Activated B cell treated with CpG ODN at 0.5 μM for 24 hours (primary cell): ENCODE measurements at places on chromosomes 5 and 9.

DNA sequence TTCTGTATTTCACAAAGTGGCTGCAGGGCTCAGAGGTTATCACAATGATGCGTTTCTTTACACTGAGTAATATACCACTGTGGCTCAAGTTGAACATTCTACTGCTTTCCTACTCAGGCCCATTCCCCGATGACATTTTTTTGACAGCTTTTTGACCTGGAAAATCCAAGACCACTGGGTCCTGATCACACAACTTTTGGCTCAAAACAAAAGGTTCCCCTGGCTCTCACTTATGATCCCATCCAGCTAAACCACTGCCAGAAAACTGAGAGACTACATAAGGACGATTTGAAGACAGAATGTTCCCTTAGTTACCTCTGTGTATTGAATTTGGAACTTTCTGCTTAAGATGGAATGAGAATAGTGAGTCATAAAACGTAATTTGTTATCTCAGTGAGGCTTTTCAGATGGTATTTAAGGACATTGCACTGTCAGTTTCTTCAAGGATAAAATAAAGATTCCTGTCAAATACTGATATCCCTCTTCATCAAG, 78.0 kb upstream of the FBXL7 start:
- DNase-seq: no peak

DNA sequence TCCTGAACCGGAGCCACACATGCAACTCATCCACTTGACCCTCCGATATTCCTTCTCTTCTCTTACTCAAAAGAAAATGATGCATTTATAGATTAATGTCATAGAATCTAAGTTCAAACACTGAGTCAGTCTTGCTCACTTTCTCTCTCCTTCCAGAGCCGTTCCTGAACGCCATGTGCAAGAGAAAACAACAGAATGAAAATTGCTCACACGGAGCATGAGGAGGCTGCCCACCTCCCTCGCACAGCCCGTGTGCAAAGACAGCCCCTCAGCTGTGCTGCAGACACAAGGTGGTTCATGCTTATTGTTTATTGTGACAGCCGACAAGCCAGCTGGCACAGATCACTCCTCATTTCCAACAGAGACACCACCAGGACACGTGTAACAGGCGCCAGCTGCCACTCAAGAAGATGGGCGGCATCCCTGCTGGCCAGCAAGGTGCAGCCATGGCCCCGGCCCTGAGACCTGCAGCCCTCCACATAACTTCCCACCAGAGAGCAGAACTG, 290.8 kb downstream of the GLIS3 start:
- no peak for DNase-seq

DNA sequence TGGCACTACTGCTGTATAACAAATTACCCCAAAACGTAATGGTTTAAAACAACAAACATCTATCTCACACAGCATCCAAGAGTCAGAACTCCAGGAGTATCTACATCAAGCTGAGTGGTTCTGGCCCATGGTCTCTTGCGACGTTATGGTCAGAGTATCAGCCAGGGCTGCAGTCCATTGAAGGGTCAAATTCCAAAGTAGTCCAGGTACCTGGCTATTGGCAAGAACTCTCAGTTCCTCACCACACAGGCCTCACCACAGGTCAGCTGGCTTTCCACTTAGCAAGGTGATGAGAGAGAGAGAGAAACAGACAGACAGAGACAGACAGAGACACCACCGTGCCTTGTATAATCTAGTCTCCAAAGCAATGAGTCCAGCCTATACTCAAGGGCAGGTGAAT, 22.6 kb downstream of the EPB41L4A start:
- no peak for DNase-seq

GRCh38 chr9:22742401-22742800, 295.8 kb downstream of the DMRTA1 start:
- no peak for DNase-seq

DNA sequence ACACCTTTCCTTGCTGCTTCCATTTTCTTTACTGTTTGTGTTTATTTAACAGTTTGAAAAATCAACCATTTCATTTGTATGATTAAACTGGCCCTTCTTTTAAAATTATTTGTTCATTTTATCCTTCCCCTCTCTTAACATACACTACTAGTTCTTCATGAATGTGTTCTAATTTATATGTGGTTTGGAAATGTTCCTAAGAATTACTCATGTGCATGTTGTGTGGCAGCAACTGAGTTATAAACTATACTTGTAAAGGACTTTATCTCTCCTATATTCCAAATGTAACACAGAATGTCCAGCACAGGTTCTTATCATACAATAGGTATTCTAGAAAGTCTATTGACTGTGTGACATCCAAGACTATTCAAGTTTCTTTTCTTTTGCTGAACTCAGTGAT, 358.2 kb upstream of the MEF2C start:
- DNase-seq: no peak

DNA sequence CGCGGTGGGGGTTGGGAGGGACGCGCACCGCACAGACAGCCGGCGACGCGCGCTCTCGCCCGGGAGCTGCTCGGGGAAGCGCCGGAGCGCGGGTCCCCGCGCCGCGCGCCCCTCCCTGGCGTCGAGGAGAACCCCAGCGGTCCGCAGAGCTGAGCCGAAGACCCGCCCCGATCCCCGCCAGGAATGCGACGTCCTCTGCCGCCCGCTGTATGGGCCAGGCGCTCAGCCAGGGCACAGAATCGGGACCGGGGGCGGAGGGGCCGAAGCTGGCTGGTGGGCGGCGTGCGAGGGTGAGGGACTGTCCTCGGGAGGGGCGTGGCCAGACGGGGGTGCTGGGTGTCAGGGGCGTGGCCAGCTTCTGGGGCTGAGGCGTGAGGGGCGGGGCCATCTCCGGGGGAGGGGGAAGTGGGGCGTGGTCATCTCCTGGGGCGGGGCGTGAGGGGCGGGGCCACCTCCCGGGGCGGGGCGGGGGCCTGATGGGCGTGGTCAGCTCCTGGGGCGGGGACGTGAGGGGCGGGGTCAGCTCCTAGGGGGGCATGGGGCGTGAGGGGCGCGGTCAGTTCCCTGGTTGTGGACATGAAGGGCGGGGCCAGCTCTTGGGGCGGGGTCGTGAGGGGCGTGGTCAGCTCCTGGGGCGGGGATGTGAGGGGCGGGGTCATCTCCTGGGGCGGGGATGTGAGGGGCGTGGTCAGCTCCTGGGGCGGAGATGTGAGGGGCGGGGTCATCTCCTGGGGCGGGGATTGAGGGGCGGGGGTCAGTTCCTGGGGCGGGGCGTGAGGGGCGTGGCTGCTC, 965 bp downstream of the PTGDS start:
- DNase-seq: no peak

DNA sequence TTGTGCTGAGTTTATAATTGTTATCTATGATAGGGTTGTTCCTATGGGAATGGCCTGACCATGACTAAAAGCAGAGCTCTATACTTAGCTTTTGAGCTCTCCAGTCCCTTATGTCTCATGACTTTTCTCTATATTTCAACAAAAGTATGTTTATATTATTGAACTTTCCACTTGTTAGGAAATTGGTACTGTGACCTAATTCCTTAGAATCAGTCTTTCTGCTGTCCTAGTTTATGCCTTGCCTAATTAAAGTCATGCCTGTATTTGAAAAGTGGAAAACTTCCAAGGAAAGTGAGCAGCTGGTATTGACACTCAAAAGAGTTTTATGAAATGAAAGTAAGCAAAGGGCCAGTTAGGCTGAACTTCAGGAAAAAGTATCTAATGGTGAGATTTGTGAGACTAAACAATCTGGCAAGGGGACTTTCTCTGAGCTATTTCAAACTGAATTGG, 68.6 kb downstream of the XRCC4 start:
- no peak for DNase-seq

GRCh38 chr9:20941174-20941690, 90.2 kb downstream of the HACD4 start:
- no peak for DNase-seq

GRCh38 chr9:21110708-21111576, 30.7 kb downstream of the IFNW1 start:
- DNase-seq: no peak

DNA sequence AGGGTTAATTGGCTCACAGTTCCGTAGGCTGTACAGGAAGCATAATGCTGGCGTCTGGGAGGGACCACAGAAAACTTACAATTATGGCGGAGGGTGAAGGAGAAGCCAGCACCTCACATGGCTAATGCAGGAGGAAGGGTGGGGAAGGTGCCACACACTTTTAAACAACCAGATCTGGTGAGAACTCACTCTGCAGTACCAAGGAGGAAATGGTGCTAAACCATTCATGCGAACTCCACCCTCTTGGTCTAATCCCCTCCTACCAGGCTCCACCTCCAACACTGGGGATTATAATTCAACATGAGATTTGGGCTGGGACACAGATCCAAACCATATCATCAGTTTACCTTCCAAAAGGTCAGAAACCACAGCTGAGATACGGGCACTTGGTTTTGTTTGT, 122.9 kb downstream of the PDZD2 start:
- DNase-seq: no peak

GRCh38 chr9:127092041-127092608, 30.3 kb downstream of the ANGPTL2 start:
- no peak for DNase-seq

GRCh38 chr5:5882706-5883105, 460.2 kb downstream of the ICE1 start:
- no peak for DNase-seq

DNA sequence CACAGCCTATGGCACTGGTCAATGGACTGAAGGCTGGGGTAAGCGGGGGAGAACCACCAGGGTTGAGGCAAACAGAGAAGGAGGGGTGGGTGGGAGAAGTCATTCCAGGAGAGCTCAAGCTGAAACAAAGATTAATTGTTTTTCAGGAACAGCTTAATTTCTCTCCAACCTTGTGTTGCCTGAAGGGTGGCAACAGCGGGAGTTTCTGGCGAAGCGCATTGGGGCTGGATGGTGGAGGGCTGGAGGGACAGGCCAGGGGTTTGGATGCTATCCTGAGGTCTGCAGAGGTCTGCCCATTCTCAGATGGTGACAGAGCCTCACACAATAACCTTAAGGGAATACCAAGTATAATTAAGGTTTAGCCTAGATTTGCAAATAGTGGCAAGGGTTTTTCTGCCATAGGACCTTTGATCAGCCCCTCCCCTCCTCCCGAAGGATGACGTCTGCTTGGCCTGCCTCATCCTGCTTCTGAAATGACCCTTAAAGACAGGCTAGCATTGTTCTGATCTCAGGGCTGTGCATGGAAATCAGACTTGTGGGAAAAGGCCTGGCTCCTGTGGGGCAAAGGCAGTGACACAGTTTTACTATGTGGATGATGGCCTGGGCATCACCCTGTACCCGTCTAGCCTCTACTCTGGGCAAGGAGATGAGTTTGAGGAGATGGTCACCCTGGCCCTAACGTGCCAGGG, 32.7 kb downstream of the PSD2 start:
- no peak for DNase-seq

DNA sequence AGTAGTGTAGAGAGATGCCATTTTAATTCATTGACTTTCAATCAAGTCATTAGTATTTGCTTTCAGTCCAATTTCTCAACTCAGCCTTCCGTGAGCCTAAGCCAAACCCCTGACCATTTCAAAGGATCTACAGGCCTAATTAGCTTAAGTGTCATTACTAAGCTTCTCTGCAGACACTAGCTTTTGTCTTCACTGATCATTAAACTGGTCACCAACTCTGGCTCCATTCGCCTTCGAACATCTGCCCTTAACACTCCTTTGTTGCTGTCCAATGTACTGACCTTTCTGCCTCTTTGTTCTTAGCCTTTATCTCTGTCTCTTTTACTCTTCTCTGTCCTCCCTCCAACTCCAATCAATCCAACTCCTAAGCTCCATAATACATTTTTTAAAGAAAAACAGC, 299.3 kb downstream of the DIRAS2 start:
- no peak for DNase-seq

- no peak for DNase-seq
These were observed 206.7 kb downstream of the GOLPH3 start for GRCh38 chr5:31967461-31967860.

DNA sequence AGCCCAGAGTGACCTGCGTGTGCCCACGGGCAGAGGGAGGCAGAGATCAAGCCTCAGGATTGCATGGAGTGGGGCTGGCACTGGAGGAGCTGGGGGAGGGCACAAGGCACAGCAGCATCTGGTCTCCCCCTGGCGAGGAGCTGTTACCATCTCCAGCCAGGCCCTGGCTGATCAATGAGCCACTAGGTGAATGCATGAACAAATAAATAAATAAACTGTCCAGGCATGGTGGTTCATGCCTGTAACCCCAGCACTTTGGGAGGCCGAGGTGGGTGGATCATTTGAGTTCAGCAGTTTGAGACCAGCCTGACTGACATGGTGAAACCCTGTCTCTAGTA, 14.3 kb upstream of the PSMB7 start:
- no peak for DNase-seq

GRCh38 chr5:157471709-157472108, 11.7 kb downstream of the NIPAL4 start:
- no peak for DNase-seq

GRCh38 chr9:18477121-18477660, 3.2 kb downstream of the ADAMTSL1 start:
- DNase-seq: no peak

GRCh38 chr9:115941561-115942315, 211.9 kb upstream of the PAPPA start:
- no peak for DNase-seq

DNA sequence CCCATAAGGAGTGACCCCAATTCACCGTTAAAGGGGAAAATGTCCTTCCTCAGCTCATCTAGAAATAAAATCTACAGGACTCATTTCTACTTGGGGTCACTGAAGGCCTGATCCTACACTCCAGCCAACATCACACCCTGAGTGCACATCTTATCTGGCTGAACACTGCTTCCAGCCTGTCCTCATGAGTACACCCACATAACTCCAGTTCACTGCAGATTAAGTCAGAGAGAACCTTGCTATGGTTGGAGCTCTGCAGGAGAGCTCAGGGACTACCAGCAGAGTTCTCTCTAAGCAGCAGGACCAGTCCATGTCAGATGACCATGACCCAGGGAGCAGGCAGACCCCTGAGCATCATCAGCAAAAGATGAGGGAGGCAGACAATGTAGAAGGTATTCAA, 126.9 kb upstream of the MAP3K1 start:
- no peak for DNase-seq
